Hematopoietic multipotent progenitor cell treated with erythropoietin and hydrocortisone succinate and interleukin-3 and kit ligand, for 4 days (in vitro differentiated cells): ENCODE measurements at places on chromosomes 1 and 21.

DNA sequence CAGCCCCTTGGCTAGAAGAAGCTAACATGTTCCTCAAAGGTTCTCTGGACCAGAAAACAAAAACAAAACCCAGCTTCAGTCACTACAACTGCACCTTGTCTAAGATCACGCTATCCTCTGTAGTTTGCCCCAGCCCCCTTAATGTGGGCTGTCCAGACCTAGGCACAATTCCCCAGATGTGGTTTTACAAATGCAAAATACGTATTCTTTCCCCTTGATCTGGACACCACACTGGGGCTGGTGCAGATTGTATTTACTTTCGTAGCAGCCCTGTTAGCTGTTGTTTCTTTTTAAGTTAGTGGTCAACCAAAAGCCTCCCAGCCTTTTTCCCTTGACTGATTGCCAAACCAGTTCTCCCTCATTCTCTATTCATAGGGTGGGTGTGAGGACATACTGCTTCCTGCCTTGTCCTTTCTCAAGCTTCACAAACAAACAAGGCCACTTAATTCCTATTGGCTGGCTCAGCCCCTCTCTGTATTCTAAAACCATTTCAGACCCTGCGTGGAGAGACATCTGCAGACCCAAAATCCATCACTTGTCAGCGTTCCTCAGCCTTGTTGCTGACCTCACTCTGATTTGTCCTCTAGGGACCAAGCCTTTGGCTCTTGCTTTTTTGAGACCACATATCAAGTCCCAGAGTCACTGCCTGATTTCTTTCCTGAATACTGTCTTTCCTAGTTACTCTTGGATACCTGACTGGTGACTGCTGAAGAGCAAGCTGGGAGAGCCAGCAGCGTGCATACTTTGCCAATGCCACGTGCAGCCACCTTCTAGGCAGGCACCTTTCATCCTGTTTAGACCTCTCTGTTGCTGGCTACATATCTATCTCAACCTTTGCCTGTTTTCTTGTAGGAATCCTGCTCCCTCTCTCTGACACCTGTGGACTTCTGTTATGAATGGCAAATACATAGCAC, 96.4 kb upstream of the RAB3GAP2 start:
- no peak for DNase-seq

- peak; percentile 35 for DNase-seq
Measured at GRCh38 chr1:167105271-167106118, 11.6 kb downstream of the STYXL2 start.

DNA sequence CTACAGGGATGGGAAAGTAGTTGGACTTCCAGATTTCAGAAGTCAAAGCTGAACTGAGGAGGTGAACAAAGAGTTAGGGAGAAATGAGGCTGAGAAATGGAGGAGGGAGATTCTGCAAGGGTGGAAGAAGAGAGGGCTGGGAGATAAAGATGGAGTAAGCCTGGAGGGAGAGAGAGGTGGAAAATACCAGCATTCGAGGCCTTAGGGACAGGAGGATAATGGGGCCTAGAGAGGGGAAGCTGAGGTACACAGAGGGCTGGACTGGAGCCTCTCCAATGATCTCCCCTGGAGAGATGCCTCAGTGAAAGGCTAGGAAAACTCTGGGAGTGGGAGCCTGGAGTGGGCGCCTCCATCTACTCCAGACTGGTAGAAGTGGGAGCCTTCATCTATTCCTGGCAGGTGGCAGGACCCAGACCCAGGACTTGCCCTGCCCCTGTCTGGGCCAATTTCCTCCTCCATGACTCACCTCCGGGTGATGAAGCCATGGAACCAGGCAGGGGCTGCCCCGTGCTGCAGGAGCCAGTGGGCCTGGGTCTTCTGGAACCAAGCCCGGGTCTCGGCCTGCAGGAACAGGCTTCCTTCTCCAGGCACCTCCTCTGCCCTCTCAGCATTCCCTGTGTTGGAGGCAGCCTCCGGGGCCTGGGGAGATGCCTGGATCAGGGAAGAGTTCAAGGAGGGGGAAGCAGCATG, 1.9 kb downstream of the SH2D2A start:
- no peak for DNase-seq

DNA sequence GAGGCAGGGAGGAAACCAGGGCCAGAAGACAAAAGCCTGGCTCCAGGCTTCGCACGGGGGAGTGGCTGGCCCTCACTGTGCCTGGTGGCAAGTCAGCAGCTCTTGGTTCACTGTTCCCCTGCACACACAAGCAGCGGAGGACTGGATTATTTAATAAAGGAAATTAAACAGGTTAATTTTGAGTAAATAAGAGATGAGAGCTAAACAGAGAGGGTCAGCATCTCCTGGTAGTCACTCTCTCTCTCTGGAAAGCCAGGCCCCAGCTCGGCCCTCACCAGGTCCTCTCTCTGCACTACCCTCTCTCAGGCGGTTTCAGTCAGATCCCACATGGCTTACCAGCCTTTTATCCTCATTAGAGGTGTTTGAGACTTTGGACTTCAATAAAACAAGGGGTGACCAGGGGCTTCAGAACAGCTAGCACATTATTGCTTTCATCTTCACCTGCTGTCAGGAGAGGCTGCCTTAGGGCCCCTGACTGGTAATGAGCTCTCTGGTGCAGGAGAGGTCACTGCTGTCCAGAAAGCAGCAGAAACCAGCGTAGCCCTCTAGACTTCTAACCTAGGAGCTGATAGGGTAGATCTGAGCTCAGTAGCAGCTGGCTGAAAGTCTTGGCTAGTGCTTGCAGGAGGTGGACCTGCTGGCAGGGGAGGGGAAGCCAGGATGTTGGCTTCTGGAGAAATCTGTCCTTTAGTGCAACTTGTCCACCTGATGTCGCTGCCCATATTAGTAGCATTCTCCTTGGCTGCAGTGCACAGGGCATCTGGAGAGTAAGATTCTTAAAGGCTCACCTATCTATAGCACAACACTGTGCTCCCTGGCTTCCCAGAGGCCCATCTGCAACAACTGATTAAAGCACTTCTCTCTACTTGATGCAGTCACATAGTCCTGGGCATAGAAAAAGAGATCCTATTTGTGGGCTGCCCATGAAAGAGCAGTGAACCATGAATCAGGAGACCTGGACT, 45.9 kb downstream of the SYT6 start:
- DNase-seq, result peak; percentile 65

- no peak for DNase-seq
Measured at GRCh38 chr1:198018529-198018928, 101.4 kb downstream of the LHX9 start.

GRCh38 chr1:111399792-111400610, 27.5 kb downstream of the OVGP1 start:
- DNase-seq, result peak; percentile 74

DNA sequence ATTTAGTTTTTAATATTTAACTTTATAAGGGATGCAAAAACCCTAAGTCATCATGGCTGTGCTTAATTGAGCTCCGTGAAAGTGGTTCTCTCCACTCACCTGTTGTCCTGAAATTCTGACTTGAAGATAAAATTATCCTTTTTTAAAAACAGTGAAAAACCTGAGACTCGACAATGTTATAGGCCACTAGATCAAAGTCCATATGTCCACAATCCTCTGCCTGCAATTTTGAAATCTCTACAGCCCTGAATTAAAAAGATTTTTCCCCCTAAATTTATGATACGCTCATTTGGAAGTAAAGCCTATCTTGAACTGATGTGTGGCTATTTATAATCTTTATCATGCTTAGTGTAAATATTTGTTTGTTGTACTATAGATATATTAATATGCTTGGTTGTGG, 18.7 kb downstream of the OSBPL9 start:
- no peak for DNase-seq

DNA sequence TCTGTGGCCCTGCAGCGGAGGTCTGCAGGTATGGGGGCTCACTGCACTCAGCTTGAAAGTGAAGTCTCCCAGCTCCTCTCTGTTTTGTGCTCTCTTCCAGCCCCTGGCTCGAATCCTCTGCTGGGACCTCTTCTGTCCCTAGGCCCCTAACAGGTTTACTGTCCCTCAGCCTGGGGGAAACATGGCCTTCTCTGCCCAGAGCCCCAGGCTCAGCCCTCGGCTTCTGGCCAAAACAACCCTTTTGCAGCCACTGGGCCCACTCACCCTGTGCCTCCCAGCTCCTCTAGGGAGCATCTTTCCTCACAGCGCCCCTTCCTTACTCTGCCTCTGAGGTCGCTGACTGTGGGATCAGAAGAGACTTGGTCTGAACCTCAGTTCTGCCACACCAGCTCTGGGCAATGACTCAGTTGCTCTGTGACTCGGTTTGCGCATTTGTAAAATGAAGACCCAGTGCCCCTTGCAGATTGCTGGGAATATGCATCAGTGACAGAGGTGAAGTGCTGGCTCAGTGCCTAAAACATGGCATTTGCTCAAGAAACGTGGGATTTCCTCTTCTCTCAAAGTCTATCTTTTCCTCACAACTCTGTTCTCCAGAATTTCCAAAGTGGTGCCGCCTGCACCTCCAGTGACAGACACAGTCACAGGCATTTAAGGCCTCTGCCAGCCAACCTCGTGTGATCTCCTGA, 26.5 kb upstream of the TENT5C start:
- DNase-seq, result no peak

- DNase-seq, result no peak
Measured at GRCh38 chr1:203238535-203238934, 9.1 kb upstream of the CHIT1 start.

DNA sequence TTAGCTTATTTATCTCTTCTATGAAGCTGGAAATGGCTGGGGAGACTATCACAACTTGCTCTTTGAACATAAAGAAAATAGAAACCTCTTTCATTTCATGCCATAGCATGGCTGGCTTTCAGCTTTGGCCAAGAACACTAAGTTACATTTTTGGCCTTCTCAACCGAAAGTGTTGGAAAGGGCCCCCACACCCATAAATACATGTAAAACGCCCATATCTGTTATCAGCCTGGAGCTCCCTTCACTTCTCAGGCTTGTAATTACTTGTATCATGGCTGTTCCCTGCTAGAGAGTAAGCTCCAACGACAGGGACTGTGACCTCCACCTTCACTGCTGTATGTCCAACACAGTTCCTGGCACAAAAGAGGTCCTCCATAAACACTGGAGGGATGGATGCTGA, 12.7 kb upstream of the EIF4G3 start:
- peak; percentile 56 for DNase-seq

DNA sequence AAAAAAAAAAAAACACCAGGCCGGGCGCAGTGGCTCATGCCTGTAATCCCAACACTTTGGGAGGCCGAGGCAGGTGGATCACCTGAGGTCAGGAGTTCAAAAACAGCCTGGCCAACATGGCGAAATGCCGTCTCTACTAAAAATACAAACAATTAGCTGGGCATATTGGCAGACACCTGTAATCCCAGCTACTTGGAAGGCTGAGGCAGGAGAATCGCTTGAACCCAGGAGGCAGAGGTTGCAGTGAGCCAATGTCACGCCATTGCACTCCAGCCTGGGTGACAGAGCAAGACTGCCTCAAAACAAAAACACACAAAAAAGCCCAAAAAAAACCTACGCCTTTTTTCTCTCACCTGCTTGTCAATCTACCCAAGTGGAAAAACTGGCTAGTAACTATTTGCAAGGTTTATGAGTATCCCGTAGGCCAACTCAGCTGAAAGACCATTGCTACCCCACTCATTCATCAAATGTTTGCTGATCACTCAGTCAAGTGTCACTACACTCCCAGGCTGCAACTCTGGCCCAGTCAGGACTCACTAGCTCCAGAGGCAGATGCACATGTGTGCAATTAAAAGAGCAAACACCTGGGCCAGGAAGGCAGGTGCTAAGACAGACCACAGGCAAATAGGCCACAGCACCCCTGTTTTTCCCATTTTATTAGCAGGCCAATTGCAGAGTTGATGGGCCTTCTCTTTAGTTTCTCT, 2.0 kb downstream of the CSRP1 start:
- DNase-seq, result no peak

GRCh38 chr1:213689260-213689659, 298.5 kb upstream of the PROX1 start:
- no peak for DNase-seq

- peak; percentile 61 for DNase-seq
Measured at GRCh38 chr1:2091611-2092604, 41.7 kb downstream of the PRKCZ start.

- no peak for DNase-seq
Measured at GRCh38 chr21:33123374-33124123, 53.6 kb downstream of the OLIG1 start.

GRCh38 chr1:246691622-246692495, 32.4 kb upstream of the SCCPDH start:
- peak; percentile 52 for DNase-seq

GRCh38 chr1:5478156-5478695, 514.0 kb downstream of the NPHP4 start:
- DNase-seq, result no peak

DNA sequence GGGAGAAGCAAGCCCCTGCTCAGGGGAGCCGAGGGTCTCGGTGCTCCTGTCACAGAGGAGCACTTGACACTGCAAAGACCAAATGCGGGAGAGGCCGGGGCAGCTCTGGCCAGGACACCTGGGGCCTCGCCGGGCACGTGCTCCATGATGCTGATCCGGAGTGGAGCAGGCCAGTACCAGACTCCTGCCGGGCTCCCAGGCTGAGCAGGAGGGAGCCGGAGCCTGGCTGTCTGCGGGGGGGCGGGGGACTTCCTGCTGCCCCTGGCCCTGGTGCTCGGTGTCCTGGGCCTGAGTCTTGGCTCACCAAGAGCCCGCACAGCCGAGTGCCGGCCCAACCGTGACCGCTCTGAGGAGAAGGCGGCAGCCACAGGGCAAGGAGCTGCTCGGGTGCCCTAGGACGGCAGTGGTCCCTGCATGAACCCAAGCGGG, 38.5 kb upstream of the TMEM52 start:
- no peak for DNase-seq

- DNase-seq, result peak; percentile 86
Measured at GRCh38 chr1:204507317-204508105, 8.7 kb upstream of the MDM4 start.

GRCh38 chr1:74343216-74343615, 108.0 kb downstream of the TNNI3K start:
- peak; percentile 4 for DNase-seq

DNA sequence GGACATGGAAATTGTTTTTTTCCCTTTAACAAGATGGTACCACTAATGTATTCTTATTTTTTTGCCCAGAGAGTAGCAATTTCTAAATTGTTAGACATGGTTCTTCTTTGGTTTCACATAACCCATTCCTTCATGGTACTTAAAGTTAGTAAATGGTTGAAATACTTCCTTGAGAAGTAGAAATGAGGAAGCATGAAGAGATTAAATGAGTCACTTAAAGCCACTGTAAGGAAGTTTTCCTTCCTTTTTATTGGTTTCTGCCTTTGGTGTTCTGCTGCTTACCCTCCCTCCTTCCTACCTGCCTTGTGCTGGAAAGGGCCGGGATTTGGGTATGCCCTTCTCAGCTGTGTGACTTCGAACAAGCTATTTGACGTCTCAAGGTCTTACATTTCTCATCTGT, 101.0 kb downstream of the KIF26B start:
- no peak for DNase-seq
